ENCODE measurements at places on chromosomes 11 and 22.
A peak's percentile ranks its signal among the peaks of the same experiment; 100 is the strongest.

DNA sequence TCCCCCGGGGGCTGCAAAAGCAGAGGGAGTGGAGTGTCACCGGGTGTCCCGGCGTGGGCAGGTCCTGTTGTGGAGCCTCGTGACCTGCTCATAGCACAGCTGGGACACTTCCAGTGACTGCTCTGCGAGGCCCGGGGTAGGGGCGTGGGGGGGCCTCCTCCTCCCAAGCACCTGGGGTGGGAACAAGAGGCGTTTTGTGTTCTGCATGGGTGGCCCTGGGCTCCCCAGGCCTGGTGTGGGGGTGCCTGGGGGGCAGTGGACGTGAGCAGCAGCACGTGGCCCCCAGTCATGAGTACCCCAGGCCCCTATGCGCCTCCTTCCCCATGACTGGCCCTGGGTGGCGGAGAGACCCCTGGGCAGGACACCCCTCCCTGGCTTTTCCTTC lies 104.7 kb downstream of the KCNQ1 start:
- peak; percentile 8 for DNase-seq

DNA sequence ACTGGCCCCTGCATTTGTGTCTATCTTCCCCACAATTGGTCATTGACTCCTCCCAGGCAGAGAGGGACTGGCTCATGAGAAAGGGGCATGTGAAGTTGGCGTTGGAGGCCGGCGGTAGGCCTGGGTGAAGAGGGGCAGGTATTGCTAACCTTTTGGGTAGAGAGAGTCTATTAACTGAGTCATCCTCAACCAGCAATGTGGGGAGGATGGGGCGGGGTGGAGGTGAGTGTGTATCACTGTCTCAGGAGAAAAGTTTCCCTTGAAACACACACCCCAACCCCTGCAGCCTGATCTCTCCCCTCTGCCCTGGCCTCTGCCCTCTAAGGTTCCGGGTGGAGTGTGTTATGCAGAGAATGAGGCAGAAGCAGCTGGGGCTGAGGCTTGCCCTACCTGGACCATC lies 60.1 kb upstream of the PHF21B start:
- DNase-seq: no peak

- DNase-seq: no peak
These were observed 36.1 kb upstream of the ANKK1 start for GRCh38 chr11:113351480-113351879.

- DNase-seq: no peak
These were observed 11.4 kb downstream of the KCNJ5 start for GRCh38 chr11:128902515-128903066.

DNA sequence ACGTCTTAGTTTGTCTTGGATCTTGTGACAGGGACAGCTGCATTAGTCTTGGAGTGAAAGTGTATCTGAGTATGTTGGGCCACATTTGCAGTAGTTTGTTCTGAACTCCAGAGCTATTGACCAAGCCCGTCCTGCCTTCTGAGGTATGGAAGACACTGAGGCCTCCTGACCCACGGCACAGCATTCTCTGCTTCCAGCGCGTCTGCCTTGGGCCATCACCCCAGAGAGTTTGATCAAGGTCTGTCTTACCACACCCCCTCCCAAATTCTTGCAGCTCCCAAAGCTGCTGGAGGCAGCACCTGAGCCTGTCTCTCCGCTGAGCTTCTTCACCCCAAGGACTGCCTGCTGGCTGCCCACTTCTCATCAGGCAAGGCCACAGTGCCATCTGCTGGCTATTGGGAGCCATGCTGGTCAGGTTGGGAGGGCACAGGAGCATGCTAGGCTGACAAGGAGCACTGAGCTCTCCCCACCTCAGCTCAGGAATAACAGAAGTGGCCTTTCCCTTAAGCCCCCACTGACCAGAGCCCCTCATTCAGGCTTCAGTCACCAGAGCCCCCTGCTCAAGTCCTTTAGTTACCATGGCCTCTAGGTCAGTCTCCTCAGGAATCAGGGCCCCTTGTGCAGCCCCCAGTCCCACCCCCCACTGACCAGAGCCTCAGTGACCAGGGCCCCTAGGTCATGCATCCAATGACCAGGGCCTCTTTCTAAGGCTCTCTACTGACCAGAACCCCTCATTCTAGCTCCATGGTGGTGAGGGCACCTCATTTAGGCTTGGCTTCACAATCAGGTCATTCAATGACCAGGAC lies 27.2 kb upstream of the SMPD1 start:
- peak; percentile 82 for DNase-seq

DNA sequence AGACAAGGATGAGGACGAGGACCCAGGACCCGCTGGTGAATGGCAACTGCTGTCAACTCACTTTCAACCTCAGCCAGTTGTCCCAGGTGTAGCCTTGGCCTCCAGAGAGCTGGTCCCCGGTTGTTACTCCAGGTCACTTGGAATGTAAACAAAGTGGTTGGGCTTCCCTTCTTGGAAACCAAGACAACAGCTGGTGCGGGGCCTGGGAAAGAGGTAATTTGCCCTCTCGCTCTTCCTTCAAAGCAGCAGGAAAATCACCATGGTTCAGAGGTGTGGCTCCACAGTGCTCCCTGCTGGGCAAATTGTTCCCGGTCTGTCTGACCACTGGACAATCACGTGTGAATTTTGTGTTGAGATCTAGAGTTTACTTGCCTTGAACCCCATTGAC lies 15.0 kb downstream of the SLC1A2 start:
- no peak for DNase-seq

DNA sequence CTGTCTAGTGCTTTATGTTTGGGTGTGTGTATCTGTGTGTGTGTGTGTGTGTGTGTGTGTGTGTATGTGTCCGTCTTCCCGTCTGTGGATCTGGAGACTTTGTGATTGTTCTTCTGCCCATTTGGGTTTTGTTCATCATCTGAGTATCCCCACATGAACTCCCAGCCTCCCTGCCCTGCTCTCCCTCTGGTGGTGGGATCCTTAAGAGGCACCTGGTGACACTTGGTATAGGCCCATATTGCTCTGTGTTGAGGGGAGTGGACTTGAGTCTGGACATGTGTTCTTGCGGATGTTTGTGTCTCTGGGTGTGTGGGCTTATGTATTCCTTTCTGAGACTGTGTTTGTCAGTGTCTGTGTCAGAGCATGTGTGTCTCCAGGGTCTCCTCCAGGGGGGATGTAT lies 15.3 kb downstream of the RCOR2 start:
- peak; percentile 44 for DNase-seq

GRCh38 chr22:45786726-45787125 lies 115.1 kb downstream of the ATXN10 start:
- DNase-seq: no peak

DNA sequence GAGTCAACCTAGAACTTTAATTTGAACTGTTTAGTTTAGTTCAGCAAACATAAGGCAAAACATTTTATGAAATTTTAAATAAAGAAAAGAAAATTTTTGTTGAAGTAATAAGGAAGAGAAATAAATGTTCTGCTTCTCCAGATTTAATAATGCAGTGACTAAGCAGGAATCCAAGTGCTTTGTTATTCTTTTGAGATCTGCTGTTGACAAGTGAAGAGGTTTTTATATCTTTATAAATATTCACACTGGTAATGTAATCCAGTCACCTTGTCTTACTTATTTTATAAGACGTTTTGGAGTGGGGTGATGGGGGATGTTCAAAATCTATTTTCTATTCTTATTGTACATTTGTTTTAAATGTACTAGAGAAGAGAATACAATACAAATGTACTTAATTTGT lies 725.9 kb upstream of the CCDC179 start:
- DNase-seq: no peak

- DNase-seq: no peak
These were observed 25.2 kb downstream of the PDE3B start for GRCh38 chr11:14668731-14669301.

- no peak for DNase-seq
These were observed 252.1 kb upstream of the PITPNB start for GRCh38 chr22:28171115-28171514.

GRCh38 chr11:3221408-3222002 lies 2.9 kb upstream of the MRGPRG start:
- no peak for DNase-seq

GRCh38 chr11:456533-456932 lies 6.5 kb downstream of the PTDSS2 start:
- DNase-seq: peak; percentile 61

DNA sequence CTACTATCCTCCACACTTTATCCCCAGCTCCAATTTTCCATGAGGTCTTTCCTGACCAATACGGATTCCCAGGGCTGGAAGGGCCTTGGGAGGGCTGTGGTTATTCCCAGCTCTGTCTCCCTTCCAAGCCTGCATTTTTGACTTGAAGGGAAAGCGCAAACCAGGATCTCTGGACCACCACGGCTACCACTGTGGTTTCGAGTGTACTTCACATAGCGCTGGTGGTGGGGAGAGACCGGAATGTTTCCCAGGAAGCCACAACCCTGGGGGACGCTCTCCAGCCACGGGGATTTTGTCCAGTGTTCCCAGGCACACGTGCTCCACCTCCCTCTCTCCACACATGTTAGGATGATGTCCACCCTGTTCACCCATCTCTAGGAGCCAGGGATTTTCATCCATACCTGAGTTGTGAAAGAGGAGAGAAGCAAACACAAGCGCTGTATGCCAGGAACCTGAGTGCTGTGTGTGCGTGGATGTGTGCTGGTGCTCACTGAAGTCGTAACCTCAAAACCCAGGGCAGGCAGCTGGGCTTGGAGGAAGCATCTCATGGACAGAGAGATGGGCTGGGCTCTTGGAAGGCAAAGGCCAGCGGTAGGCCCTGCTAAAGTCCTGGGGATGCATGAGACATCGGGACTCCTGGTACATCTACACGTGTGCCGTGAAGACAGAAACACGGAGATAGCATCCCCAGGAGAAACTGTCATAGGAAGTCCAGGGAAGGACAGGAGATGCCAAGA lies 1.3 kb upstream of the NPTXR start:
- DNase-seq: no peak

DNA sequence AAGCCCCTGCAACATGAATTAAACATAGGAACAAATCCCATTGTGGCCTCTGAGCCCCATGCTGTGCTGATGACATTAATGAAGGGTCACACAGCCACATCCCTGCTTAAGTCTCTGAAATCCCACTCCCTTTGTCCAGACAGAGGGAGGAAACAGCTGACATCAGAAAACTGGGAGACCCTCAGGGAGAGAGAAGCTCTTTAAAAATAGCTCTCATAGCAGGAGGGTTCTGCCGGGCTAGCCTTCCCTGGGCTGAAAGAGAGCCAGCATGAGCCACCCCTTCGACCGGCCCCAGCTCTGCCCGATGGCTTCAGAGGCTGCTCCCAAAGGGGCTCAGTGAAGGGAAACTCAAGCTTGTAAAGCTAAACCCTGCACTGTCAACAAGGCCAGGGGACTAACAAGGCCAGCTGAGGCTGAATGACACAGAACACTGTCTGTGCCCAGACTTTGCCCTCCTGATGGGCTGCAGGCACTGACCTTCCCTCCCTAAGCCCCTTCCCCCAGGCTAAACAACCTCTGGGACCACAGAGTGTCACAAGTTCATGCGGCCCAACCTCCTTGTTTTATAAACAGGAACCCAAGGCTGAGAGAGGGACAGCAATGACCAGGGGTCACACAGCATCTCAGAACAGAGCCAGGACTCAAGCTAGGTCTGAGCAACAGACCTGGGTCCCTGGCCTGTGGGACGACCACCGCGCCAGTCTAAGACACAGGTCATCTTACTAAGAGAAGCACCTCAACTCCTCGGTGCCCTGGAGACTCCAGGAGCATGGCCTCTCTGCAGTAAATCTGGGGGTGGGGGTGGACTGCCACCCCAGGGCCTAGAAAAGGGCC lies 163.8 kb downstream of the CHST1 start:
- no peak for DNase-seq

DNA sequence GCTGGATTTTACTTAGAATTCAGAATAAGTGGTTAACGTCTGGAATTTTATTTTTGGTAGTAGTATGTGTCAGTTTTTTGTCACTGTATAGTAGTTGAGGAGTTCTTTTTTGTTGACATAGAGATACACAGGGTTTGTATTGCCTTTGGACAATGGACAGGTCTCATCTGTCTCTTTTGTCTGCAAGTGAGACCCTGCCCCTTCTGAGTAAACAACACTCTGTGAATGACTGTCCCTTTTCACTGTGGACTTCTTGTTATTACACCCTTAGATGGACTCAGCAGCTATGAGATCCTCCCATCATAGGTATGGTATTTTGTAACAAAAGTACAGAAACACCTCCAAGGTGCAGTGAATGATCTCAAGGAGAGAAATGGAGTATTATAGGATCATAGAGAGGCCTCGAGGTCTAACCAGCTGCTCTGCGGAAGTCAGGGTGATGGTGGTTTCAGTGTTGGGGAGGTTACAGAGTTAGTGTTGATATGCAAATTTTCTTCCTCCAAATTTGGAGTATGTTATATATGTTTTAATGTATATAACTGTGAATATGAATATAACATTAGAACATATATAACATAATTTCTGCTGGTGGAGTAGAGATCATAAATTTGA lies 7.8 kb downstream of the PPP6R3 start:
- DNase-seq: peak; percentile 48

DNA sequence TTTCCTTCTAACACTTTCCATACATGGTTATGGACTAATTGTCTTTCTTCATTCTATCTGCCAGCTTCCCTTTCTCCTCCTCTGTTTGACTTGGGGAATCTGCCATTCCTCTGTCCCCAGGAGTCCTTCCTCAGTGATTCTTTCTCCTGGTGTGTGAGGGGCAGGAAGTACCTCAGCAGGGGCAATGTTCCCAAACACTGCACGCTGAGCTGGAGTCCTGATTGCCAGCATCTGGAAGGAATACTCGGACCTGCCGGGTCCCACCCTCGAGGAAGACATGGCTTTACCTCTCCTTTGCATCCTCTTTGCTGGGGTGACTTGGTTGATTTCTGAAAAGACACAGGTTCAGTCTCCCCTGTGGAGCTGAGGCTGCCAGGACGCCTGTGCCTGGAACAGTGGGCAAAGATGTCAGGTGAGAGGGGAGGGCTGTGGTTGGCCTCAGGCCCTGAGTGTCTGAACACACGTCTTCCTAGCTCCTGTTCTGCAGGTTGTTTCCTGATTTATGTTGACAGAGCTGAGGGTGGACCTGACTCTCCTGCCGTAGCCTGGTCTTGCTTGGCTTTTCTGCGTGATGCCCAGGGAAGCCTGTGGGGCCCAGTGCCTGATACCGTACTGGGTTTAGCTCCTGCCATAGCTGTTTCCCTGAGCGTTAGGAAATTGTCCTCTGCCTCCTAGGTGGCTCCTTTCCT lies 4.3 kb downstream of the COX8A start:
- no peak for DNase-seq

DNA sequence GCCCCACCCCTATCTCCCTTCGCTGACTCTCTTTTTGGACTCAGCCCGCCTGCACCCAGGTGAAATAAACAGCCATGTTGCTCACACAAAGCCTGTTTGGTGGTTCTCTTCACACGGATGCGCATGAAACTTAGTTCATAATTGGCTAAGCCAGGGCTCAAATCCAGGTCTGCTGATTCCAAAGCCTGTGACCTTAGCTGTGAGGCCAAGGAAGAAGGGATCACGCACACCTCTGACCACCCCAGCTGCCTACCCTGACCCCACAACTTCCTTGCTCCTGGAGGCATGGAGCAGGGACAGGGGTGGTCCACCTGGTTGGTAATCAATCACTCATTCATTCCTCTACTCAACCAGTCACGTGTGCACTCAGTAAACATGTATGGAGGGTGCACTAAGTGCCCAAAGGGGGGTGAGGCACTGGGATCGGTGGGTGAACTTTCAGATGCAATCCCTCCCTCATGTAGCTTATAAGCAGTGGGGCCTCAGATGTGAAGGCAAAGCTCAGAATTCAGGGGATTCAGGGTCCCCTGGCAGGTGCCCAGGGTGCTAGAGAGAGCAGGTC lies 10.3 kb downstream of the FXYD2 start:
- DNase-seq: no peak
